ENCODE measurements at places on chromosomes 5 and 9.
A peak's percentile ranks its signal among the peaks of the same experiment; 100 is the strongest.

DNA sequence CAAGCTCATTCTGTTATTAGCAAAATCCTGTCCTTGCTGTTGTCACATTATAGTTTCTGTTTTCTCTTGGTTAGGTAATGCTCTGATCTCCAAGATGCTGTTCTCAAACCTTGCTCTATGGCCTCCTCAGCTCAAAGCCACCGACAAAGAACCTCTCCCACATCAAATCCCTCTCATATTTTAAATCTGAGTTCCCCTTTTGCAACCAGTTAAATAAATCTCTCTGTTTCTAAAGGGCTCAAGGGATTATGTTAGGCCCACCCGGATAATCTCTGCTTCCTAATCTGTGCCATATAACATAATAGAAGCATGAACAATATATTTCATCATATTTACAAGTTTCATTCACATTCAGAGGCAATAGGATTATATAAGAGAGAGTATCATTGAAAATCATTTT is 286.0 kb downstream of the CYLC2 start:
- H3K27me3 ChIP-seq, result no peaks in the 10 kb centered on the region
- no peaks in the 10 kb centered on the region for H3K4me1 ChIP-seq
- H3K4me3 ChIP-seq, result no peak overlapping the region
- no peak for DNase-seq

DNA sequence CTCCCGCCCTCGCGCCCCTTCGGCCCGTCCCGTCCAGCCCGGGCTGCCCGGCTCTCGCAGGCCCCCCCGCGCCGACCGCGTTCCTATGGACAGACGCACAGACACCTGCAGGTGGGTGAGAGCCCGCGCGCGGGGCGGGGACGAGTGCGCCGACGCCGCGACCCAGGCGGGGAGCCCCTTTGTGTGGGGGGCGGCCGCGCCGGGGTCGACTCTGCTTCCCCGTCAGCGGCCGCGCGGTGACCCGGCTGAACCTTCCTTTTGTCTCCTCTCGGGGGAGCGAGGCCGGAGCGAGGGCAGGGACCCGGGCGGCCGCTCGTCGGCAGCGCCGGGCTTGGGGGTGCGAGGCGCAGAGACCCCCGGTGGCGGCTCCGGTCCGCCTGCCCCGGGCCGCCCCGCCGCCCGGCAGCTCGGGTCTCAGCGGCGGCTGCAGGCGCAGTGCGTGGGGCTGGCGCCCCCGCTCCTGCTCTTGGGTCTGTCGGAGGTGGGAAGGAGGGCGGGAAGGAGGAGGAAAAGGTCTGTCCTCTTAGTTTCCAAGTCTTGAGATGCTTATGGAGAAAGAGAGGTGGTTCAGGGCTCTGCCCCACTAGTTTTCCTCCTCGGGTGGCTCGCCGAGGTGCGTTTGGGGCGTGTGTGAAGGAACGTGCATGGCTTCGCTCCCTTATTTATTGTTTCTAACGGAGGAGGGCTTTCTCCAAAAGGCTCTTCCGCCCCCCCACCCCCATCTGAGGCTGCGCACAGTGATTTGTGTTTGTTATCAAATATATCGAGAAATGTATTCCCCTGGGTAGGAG is 576 bp downstream of the KIAA1958 start:
- H3K27ac ChIP-seq, result peak overlapping the region; percentile 79
- DNase-seq, result peak; percentile 85
- H3K4me1 ChIP-seq, result peaks cover 14% of the 10 kb centered on the region
- H3K27me3 ChIP-seq, result no peaks in the 10 kb centered on the region
- H3K4me3 ChIP-seq, result peak overlapping the region; percentile 84

GRCh38 chr5:2311851-2312250 is 429.1 kb upstream of the IRX4 start:
- no peak overlapping the region for H3K27ac ChIP-seq
- no peaks in the 10 kb centered on the region for H3K4me1 ChIP-seq
- no peaks in the 10 kb centered on the region for H3K36me3 ChIP-seq
- no peak for DNase-seq
- no peak overlapping the region for H3K4me3 ChIP-seq

- no peaks in the 10 kb centered on the region for H3K27me3 ChIP-seq
- H3K27ac ChIP-seq, result no peak overlapping the region
- DNase-seq, result no peak
These were observed 132.9 kb upstream of the SLC30A5 start for GRCh38 chr5:68960961-68961360.

Measured in lower lobe of right lung (tissue), 2 donors.